Upper lobe of left lung (tissue), 6 donors: ENCODE measurements at places on chromosomes 13 and 19. TPM values are rescaled to one million over a fixed set of nuclear protein-coding genes. Genes with fewer than 3 reads are reported as not detected.

DNA sequence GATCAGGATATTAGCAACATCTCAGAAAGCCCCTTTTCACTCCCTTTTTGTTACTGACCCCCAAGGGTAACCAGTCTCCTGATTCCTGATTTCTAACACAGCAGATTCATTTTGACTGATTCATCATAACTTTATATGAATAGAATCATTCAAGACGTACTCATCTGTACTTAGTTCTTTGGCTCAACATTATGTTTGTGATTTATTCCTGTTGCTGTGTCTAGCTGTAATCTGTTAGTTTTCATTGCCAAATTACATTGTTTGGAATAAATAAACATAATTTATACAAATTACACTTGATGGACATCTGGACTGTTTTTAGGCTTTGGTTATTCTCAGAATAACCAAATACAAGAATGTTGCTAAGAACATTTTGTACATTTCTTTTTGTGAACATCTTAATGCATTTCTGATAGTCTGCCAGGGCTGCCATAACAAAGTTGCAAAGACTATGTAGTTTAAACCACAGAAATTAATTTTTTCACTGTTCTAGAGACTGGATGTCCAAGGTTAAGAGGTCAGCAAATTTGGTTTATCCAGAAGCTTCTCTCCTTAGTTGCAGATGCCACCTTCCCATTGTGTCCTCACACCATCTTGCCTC lies 62.8 kb upstream of the EDNRB start:
- no peak overlapping the region for H3K4me3 ChIP-seq
- H3K36me3 ChIP-seq, result no peaks in the 10 kb centered on the region
- DNase-seq, result no peak

- no peaks in the 10 kb centered on the region for H3K27me3 ChIP-seq
- no peak for DNase-seq
- no peaks in the 10 kb centered on the region for H3K4me1 ChIP-seq
- no peaks in the 10 kb centered on the region for H3K36me3 ChIP-seq
- no peak overlapping the region for H3K4me3 ChIP-seq
Observed at GRCh38 chr13:28044608-28045007, 55.8 kb downstream of the FLT3 start.

DNA sequence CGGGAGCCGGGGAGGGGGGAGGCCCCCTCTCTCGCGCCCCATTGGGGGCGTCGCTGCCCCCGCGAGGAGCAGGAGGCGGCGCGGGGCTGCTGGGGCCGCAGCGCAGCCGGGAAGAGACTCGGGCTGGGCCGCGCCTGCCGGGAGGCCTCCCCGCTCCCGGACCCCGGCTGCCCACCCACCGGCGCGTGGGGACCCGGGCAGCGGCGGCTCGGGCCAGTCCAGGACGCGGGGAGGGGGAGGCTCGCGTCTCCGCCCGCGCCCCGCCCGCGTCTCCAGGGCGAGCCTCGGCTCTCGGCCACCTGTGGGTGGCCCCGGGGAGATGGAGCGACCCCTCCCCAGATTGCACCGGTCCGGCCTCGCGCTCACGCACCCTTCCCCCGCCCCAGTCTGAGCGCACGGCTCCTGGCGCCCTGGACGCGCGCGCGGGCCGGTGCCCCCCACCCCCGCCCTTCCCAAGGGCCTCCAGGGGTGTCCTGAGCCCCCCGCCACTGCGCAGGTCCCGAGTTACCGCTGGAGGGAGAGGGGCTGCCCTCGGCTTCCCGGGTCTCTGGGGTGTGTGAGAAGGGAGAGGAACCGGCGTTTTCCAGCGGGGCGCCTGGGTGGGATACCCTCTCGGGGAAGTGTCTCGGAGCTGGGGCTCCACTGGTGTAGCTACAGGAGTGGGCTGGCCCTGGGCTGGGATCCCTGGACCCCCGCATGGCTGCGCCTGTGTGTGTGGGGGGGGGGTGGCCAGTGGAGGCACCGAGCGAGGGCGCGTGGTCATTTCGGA lies 645 bp downstream of the PALM start:
- H3K27ac ChIP-seq, result peak overlapping the region; percentile 81
- no peaks in the 10 kb centered on the region for H3K36me3 ChIP-seq
- H3K4me3 ChIP-seq, result peak overlapping the region; percentile 86
- DNase-seq, result peak; percentile 80
- peaks cover 8% of the 10 kb centered on the region for H3K27me3 ChIP-seq

DNA sequence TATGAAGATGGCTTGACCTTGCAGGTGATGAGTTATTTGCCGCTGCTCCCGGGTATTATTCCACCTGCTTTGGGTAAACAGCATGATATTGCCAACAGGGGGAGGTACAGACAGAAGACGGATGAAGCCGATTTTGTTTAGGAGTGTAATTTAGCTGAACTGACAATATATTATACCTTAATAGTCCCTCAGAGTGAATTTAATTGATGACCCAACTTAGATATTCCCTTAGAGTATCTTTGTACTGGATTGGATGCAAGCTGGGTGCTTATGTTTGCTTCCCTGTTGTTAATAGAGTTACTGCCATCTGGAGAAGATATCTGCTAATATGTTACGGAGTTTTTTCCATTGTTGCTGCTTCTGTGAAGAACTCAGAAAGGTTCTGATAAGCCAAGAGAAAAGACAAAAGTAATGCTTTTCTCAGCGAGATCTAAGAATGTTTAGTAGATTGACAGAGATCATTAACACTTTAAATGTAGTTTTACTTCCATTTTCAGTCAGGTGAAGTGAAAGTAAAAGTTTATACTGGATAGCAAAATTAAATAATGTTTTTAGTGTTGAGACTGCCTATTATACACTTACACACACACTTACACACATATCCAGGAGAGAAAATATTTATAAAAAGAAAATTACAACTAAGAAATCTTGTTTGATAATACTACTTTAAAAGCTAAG lies 2220.8 kb upstream of the PCDH20 start:
- no peak overlapping the region for H3K4me3 ChIP-seq
- DNase-seq, result no peak
- no peaks in the 10 kb centered on the region for H3K27me3 ChIP-seq
- H3K4me1 ChIP-seq, result no peaks in the 10 kb centered on the region

DNA sequence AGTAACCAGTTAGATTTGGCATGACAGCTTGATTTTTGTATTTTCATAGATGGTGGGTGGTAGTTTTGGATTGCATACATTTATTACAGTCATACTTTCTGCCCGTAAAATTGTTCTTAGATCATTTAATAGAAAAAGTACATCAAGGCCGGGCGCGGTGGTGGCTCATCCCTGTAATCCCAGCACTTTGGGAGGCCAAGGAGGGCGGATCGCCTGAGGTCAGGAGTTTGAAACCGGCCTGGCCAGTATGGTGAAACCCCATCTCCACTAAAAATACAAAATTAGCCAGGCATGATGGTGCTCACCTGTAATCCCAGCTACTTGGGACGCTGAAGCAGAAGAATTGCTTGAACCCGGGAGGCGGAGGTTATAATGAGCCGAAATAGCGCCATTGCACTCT lies 55.0 kb upstream of the UBE2L5 start:
- no peak overlapping the region for H3K4me3 ChIP-seq
- H3K27me3 ChIP-seq, result no peaks in the 10 kb centered on the region
- no peaks in the 10 kb centered on the region for H3K36me3 ChIP-seq
- H3K4me1 ChIP-seq, result no peaks in the 10 kb centered on the region
- H3K27ac ChIP-seq, result no peak overlapping the region
- DNase-seq, result no peak

DNA sequence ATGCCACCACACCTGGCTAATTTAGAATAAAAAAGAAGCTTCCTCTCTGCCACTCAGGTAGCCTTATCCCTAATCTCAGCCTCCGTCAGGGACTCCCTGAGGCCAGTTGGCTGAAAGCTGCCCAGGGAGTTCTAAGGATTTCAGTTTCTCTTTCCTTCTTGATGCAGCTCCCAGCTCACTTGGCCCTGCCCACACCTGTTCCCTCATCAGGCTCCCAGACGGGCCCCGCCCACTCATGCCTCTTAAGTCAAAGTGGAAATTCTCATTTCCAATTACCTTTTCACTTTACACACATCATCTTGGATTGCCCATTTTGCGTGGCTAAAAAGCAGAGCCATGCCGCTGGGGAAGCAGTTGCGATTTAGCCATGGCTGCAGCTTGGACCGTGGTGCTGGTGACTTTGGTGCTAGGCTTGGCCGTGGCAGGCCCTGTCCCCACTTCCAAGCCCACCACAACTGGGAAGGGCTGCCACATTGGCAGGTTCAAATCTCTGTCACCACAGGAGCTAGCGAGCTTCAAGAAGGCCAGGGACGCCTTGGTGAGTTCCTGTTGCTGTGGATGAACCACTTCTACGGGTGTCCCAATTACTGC lies at the start of gene IFNL1:
TSS of gene IFNL1 (plus strand) at position 353 of the 591 bp plus-strand sequence. CDS start at position 368, 15 bp downstream.
- H3K4me3 ChIP-seq, result no peak within 1 kb of the TSS
- H3K4me1 ChIP-seq, result no peaks in the 10 kb centered on the region
- DNase-seq, result peak; percentile 72
- no peak within 1 kb of the TSS for H3K27ac ChIP-seq
- no peaks in the 10 kb centered on the region for H3K27me3 ChIP-seq

GRCh38 chr13:100535426-100536135 lies 53.0 kb downstream of the GGACT start:
- no peaks in the 10 kb centered on the region for H3K4me1 ChIP-seq
- no peak for DNase-seq
- no peak overlapping the region for H3K27ac ChIP-seq
- no peaks in the 10 kb centered on the region for H3K27me3 ChIP-seq
- no peaks in the 10 kb centered on the region for H3K36me3 ChIP-seq

DNA sequence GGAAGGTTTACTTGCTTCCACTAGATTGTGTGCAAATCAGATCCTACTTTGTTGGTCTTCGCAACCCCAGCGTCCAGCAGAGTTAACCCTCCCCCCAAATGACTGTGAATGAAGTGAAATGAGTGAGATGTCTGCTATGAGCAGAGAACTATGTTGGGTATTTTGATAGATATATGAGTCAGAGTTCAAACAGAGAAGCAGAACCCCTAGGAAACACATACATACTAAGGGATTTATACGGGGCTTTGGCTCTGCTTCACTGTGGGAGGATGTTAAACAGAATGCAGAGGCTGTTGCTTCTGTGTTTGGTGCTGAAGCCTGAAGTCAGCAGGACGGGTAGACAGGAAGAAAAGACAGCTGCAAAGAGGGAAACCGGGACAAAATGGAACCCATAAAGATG lies 197.0 kb downstream of the MZT1 start:
- no peak for DNase-seq
- no peak overlapping the region for H3K27ac ChIP-seq
- H3K4me3 ChIP-seq, result no peak overlapping the region
- H3K36me3 ChIP-seq, result no peaks in the 10 kb centered on the region
- no peaks in the 10 kb centered on the region for H3K27me3 ChIP-seq

- H3K27ac ChIP-seq, result no peak overlapping the region
- DNase-seq, result no peak
- H3K27me3 ChIP-seq, result no peaks in the 10 kb centered on the region
Observed at GRCh38 chr13:23414682-23415081, 18.8 kb downstream of the SACS start.

GRCh38 chr13:49000247-49000646 lies 24.5 kb downstream of the FNDC3A start:
- no peaks in the 10 kb centered on the region for H3K27me3 ChIP-seq
- no peaks in the 10 kb centered on the region for H3K36me3 ChIP-seq
- no peak overlapping the region for H3K4me3 ChIP-seq

GRCh38 chr13:44489751-44490150 lies 86.4 kb downstream of the TSC22D1 start:
- H3K36me3 ChIP-seq, result no peaks in the 10 kb centered on the region
- no peaks in the 10 kb centered on the region for H3K27me3 ChIP-seq
- no peak for DNase-seq
- H3K4me3 ChIP-seq, result no peak overlapping the region
- no peaks in the 10 kb centered on the region for H3K4me1 ChIP-seq

DNA sequence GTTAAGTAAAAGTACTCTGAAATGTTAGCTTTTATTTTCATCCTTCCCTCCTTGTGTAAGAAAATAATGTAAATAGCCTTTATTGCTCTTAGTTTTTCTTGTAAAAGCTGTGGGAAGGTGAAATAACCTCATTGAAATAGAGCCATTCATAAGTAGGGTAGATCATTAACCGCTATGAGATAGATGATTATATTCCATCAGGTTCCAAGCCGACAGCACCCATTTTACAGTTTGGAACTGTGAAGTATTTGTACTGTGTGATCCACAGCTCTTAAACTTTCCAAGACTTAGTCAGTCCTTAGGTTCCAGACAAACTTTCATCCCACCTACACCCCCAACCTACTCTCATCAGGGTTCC lies 216.5 kb downstream of the TSHZ3 start:
- no peak for DNase-seq
- H3K36me3 ChIP-seq, result no peaks in the 10 kb centered on the region
- no peaks in the 10 kb centered on the region for H3K27me3 ChIP-seq

GRCh38 chr19:17751912-17752273 lies 616 bp downstream of the FCHO1 start:
- no peaks in the 10 kb centered on the region for H3K27me3 ChIP-seq
- H3K27ac ChIP-seq, result no peak overlapping the region
- DNase-seq, result no peak

DNA sequence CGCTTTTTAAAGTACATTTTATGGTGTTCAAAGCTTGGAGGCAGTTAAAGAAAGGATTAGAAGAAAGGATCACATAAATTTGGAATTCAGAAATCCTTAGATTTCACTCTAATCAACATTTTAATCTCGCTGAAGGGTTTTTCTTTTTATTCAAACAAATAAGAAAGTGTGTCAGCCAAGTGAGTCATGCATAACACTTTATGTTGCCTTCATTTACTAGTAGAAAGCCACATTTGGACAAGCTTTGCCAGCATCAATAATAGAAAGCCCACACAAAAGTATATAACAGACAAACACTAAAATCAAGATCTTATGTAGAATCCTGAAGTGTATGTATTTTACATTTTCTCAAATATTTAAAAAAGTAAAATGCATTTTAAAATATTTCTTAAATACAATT lies 154.9 kb upstream of the TRPC4 start:
- no peaks in the 10 kb centered on the region for H3K4me1 ChIP-seq
- no peaks in the 10 kb centered on the region for H3K36me3 ChIP-seq
- H3K27me3 ChIP-seq, result no peaks in the 10 kb centered on the region

- H3K4me1 ChIP-seq, result peaks cover 33% of the 10 kb centered on the region
- DNase-seq, result peak; percentile 74
- no peaks in the 10 kb centered on the region for H3K27me3 ChIP-seq
- no peak overlapping the region for H3K4me3 ChIP-seq
- no peak overlapping the region for H3K27ac ChIP-seq
Observed at GRCh38 chr19:29529646-29530539, 4.1 kb downstream of the VSTM2B start.

GRCh38 chr13:108834193-108834592 lies 204.8 kb downstream of the MYO16 start:
- H3K36me3 ChIP-seq, result no peaks in the 10 kb centered on the region
- no peak overlapping the region for H3K4me3 ChIP-seq
- no peaks in the 10 kb centered on the region for H3K4me1 ChIP-seq
- DNase-seq, result no peak
- H3K27me3 ChIP-seq, result no peaks in the 10 kb centered on the region
- H3K27ac ChIP-seq, result no peak overlapping the region

Gene CGB3
- total RNA-seq, result not detected

Gene AKAP8L
- 202 TPM for total RNA-seq

Gene FCAR
- 14.4 TPM for total RNA-seq

Gene KLC3
- 2.4 TPM for total RNA-seq

Gene MEX3D
- 32.1 TPM for total RNA-seq

Gene KCNK6
- 11.9 TPM for total RNA-seq

Gene UGGT2
- total RNA-seq, result 16.1 TPM

Gene FFAR3
- total RNA-seq, result not detected

Gene LRP3
- total RNA-seq, result 19.6 TPM

Gene SLC27A5
- 7.0 TPM for total RNA-seq
